ENCODE measurements at places on chromosomes 7 and 10.

DNA sequence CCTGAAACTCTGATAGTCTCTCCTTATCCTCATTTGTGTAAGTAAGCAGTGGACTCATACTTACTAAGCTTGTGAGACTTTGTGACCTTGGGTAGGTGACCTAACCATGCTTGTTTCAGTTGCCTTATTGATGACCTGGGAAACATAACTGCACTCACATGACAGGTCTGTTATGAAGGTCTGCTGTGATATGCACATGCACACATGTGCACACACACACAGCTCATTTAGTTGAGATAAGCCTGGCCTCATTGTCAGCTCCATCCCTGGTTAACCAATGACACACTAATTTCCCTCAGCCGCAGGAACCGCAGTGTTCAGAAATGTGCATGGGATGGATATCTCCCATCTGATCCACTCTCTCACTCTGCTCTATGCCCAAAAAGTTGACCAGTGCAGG lies 177.2 kb downstream of the GPAM start:
- no peak for DNase-seq

DNA sequence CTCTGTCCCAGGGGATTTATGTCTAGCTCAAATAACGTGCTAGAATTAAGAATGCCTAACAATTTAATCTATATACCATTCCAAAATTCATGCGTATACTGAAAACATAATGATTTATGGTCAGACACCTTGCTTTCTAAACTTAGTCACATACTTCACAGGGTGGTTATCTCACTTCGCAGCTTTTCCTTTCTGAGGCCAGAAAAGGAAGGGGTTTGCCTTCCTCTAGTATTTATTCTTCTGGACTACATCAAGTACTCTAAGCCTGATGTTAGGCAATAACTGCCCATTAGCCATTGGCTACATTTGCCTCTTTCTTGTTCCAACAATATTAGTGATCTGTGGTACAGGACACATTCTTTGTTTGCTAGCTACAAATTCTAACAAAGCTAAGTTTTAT lies 72.6 kb upstream of the FHIP2A start:
- no peak for DNase-seq

DNA sequence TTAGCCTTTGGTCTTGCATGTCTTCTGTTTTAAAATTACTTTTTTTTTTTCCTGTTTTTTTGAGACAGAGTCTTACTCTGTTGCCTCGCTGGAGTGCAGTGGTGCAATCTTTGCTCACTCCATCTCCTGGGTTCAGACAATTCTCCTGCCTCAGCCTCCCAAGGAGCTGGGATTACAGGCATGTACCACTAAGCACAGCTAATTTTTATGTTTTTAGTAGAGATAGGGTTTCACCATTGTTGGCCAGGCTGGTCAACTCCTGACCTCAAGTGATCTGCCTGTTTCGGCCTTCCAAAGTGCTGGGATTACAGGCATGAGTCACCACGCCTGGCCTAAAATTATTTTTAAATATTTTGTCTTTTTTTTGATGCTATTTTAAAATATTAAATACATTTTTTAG lies 38.5 kb downstream of the MLLT10 start:
- DNase-seq = no peak

- no peak for DNase-seq
Measured at GRCh38 chr10:33074443-33074842, 116.4 kb upstream of the ITGB1 start.

GRCh38 chr7:123533929-123534382 lies 439 bp downstream of the IQUB start:
- no peak for DNase-seq

Measured in Kasumi-1 (cell line).